Esophagus muscularis mucosa (tissue), 4 donors: ENCODE measurements at places on chromosomes 5 and 9. TPM values are rescaled to one million over a fixed set of nuclear protein-coding genes. Genes with fewer than 3 reads are reported as not detected.

GRCh38 chr9:21961569-21961968 lies 32.6 kb downstream of the CDKN2A start:
- H3K4me3 ChIP-seq, result no peak overlapping the region
- peaks cover 17% of the 10 kb centered on the region for H3K4me1 ChIP-seq
- H3K27me3 ChIP-seq, result peaks cover 22% of the 10 kb centered on the region
- H3K36me3 ChIP-seq, result no peaks in the 10 kb centered on the region
- H3K27ac ChIP-seq, result no peak overlapping the region

OR1N2 gene
- not detected for total RNA-seq

DNA sequence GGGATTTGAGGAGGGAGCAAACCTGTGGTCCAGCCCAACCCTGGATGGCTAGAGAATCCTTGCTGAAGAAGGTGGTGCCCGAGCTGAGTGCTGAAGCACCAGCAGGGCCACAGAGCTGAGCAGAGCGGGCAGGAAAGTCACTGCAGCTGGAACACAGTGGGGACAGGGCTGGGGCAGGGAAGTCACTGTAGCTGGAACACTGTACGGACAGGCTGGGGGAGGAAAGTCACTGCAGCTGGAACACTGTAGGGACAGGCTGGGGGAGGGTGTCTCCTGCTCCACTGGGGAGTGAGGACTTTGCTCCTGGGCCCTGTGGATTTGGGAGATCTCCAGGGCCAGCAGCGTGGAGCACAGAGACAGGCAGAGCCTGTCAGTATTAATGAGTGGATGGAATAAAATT lies 9.0 kb upstream of the SUSD3 start:
- peaks cover 9% of the 10 kb centered on the region for H3K4me1 ChIP-seq
- H3K27ac ChIP-seq, result no peak overlapping the region
- no peaks in the 10 kb centered on the region for H3K27me3 ChIP-seq
- no peak for DNase-seq
- no peaks in the 10 kb centered on the region for H3K36me3 ChIP-seq

DNA sequence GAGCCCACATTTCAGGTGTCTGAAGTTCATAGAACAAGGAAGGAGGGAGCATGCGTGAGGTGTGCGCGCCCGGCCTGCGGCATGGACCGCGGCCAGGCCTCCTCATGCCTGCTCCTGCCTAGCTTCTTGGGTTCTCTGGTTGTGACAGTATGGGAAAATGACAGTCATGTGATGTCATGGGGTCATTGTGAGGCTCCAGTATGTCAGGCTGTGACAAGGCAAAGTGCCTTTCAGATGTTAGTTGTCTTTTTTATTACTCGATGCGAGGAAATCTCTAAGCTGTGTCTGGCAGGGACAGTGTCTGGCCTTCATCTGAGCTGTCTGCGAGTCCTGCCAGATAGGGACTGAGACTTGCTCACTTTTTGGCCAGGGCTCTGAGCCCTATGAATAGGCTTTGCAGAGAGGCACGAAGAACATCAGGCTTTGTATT lies 13.3 kb downstream of the UCK1 start:
- DNase-seq, result no peak
- H3K4me1 ChIP-seq, result peaks cover 4% of the 10 kb centered on the region
- H3K4me3 ChIP-seq, result no peak overlapping the region
- peaks cover 92% of the 10 kb centered on the region for H3K36me3 ChIP-seq
- peak overlapping the region; percentile 16 for H3K27ac ChIP-seq

GRCh38 chr5:150665044-150665443 lies 4.0 kb downstream of the MYOZ3 start:
- H3K4me3 ChIP-seq, result no peak overlapping the region
- peaks cover 15% of the 10 kb centered on the region for H3K4me1 ChIP-seq
- no peaks in the 10 kb centered on the region for H3K27me3 ChIP-seq
- no peak for DNase-seq

DNA sequence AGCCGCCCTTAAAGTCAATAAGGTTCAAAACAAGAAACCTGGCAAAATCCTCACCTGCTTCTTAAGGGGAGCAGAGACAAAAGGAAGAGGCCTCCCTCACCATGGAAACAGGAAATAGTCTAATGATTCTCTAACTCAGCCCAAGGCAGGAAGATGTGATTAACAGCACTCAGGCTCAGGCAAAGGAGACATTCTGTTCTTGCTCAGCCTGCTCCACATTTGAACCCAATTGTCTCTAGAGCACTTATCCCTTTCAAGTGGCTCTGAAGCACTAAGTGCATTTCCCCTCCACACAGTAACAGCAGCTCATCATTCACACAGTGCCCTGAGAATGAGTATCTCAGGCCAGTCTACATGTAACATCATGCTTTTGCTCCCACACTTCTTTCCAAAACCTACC lies 72.3 kb downstream of the NIPSNAP3B start:
- DNase-seq, result no peak
- no peaks in the 10 kb centered on the region for H3K27me3 ChIP-seq
- H3K4me3 ChIP-seq, result no peak overlapping the region
- peaks cover 76% of the 10 kb centered on the region for H3K36me3 ChIP-seq
- H3K4me1 ChIP-seq, result peaks cover 17% of the 10 kb centered on the region
- H3K27ac ChIP-seq, result no peak overlapping the region

TMEM252 gene
- 0.34 TPM for total RNA-seq

GRCh38 chr9:4984171-4984620 lies 876 bp upstream of the JAK2 start:
- H3K36me3 ChIP-seq, result no peaks in the 10 kb centered on the region
- peak overlapping the region; percentile 83 for H3K4me3 ChIP-seq
- H3K4me1 ChIP-seq, result peaks cover 24% of the 10 kb centered on the region
- peak overlapping the region; percentile 96 for H3K27ac ChIP-seq
- no peaks in the 10 kb centered on the region for H3K27me3 ChIP-seq

C9orf50 gene
- total RNA-seq, result not detected

- no peak overlapping the region for H3K4me3 ChIP-seq
- H3K27ac ChIP-seq, result no peak overlapping the region
- peaks cover 26% of the 10 kb centered on the region for H3K4me1 ChIP-seq
- H3K27me3 ChIP-seq, result no peaks in the 10 kb centered on the region
- no peaks in the 10 kb centered on the region for H3K36me3 ChIP-seq
These were observed 9.4 kb downstream of the MYOZ3 start for GRCh38 chr5:150670275-150670947.

DNA sequence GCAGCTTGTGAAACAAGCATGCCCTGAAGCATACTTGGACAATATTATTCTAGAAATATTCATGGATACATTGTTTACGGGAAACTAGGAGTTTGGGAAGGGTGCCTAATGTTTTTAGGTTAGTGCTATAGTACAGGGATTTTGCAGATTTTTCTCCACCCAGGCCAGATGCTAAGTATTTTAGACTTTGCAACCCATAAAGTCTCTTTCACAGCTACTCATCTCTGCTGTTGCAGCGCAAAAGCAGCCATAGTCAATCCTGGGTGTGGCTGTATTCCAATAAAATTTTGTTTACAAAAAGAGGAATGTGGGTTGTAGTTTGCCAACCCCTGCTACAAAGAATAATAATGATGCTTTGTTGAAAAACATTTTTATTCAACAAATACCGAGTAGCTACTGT lies 106.2 kb downstream of the CEMIP2 start:
- no peaks in the 10 kb centered on the region for H3K27me3 ChIP-seq
- H3K4me1 ChIP-seq, result no peaks in the 10 kb centered on the region
- no peak for DNase-seq
- no peak overlapping the region for H3K27ac ChIP-seq

- DNase-seq, result no peak
- peaks cover 16% of the 10 kb centered on the region for H3K4me1 ChIP-seq
- H3K4me3 ChIP-seq, result no peak overlapping the region
- no peaks in the 10 kb centered on the region for H3K36me3 ChIP-seq
- no peak overlapping the region for H3K27ac ChIP-seq
These were observed 25.8 kb upstream of the F2R start for GRCh38 chr5:76690037-76690679.

DNA sequence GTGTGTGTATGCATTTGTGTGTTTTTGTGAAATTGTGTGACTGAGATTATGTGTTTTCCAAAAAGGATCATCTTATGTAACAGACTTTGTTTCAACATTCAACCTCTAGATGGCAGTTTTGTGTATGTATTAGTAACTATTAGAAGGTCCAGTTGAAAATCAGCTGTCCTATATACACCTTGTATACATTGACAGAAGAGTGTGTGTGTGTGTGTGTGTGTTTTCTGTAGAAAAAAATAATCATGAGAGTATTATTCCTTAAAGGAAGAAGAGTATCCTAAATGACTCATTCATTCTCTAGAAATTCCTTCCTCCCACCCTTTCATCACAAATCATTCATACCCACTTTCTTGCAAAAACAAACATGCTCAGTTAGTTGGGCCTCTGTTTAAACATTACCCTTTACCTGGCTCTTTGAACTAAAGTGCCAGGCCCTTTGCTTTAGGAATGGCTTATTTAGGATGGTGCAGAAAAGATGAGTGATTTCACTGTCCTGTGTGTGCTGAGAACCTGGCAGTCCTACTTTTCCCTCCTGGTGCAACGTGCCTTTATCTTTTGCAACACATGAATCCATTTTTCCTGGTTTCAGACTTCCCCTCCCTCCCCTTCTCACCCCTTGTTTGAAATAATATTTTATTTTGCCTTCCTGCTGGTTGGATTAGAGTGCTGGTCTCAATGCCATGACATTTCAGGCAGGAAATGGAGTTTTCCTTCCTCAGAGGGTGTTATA lies 152.2 kb downstream of the ARHGAP26 start:
- H3K27me3 ChIP-seq, result no peaks in the 10 kb centered on the region
- H3K4me3 ChIP-seq, result no peak overlapping the region
- H3K4me1 ChIP-seq, result peaks cover 37% of the 10 kb centered on the region
- DNase-seq, result no peak

DAB2IP gene
- total RNA-seq, result 102 TPM

SHC3 gene
- total RNA-seq, result 2.2 TPM

PCDHGC4 gene
- total RNA-seq, result 2.4 TPM

- peak overlapping the region; percentile 91 for H3K27ac ChIP-seq
- peak overlapping the region; percentile 35 for H3K4me3 ChIP-seq
- peak; percentile 97 for DNase-seq
- H3K4me1 ChIP-seq, result peaks cover 62% of the 10 kb centered on the region
- no peaks in the 10 kb centered on the region for H3K36me3 ChIP-seq
- H3K27me3 ChIP-seq, result peaks cover 26% of the 10 kb centered on the region
These were observed 31.6 kb upstream of the UBAC1 start for GRCh38 chr9:135992486-135993408.

DNA sequence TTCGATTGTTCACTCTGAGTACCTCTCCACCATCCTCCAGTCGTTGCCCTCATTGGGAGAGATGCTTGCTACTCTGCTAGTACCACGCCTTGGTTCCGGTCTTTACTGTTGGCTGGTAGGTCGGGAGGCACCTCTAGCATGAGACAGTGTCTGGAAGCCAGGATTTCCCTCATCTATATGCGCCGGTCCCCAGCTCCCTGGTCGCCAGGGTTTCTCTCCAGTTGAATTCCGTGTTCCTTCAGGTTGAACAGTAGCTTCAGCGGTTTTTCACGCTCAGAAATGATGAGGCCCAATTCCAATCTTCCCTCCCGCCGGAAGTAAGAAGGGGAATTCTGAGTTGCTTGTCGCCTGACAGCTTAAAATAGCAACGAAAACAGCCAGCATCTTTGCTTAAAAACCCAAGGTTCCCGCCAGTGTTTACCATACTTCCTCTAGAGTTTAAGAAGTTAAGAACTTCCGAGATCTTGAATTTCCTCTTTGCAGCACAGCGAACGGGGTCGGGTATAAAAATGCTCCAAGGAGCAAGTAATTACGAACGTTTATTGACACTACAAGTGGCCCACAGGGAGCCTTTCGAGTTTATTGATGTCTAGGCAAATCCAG lies 1.3 kb upstream of the ST8SIA4 start:
- peak overlapping the region; percentile 21 for H3K27ac ChIP-seq
- no peaks in the 10 kb centered on the region for H3K36me3 ChIP-seq
- peak overlapping the region; percentile 56 for H3K4me3 ChIP-seq
- H3K27me3 ChIP-seq, result no peaks in the 10 kb centered on the region

DNA sequence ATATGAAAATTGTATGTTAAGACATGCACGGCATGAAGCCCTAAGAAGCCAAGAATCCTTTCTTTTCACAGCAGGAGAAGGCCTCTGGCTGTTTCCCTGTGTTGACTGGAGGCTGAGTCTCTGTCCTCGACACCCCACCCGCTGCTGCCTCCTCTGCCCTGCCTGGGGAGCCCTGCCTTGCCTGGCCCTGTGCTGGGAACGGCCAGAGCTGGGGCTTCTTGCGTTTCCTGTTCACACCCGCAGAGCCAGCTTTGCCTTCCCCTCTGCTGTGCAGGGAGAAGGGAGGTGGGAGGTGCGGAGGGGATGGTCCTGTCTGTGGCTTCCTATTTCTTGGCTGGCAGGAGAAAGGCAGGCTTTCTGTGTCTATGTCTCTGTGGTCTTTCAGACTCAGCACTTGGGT lies 6.9 kb upstream of the GMCL2 start:
- H3K27me3 ChIP-seq, result peaks cover 20% of the 10 kb centered on the region
- no peak for DNase-seq
- H3K4me1 ChIP-seq, result no peaks in the 10 kb centered on the region
- no peaks in the 10 kb centered on the region for H3K36me3 ChIP-seq
- no peak overlapping the region for H3K4me3 ChIP-seq

EIF4E1B gene
- total RNA-seq, result not detected

DNA sequence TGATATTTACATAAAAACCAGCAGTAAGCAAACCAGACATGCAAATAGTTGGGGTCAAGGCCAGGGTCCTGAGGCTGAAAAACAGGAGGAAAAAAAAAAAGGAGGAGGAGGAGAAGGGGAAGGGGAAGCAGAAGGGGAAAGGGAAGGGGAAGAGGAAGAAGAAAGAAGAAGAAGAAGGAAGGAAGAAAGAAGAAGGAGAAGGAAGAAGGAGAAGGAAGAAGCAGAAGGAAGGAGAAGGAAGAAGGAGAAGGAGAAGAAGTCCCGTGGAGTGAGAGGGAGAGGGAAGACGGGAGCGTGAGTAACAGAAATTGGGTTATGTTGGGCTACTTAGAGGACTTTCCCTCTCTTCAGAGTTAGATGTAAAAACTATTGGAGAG lies 24.6 kb upstream of the NSG2 start:
- no peak for DNase-seq
- H3K4me1 ChIP-seq, result no peaks in the 10 kb centered on the region
- H3K36me3 ChIP-seq, result no peaks in the 10 kb centered on the region
- H3K4me3 ChIP-seq, result no peak overlapping the region

GRCh38 chr5:93794954-93795353 lies 53.6 kb upstream of the POU5F2 start:
- peaks cover 9% of the 10 kb centered on the region for H3K36me3 ChIP-seq
- H3K4me1 ChIP-seq, result no peaks in the 10 kb centered on the region
- H3K4me3 ChIP-seq, result no peak overlapping the region
- no peak for DNase-seq
- no peak overlapping the region for H3K27ac ChIP-seq
- H3K27me3 ChIP-seq, result no peaks in the 10 kb centered on the region

DNA sequence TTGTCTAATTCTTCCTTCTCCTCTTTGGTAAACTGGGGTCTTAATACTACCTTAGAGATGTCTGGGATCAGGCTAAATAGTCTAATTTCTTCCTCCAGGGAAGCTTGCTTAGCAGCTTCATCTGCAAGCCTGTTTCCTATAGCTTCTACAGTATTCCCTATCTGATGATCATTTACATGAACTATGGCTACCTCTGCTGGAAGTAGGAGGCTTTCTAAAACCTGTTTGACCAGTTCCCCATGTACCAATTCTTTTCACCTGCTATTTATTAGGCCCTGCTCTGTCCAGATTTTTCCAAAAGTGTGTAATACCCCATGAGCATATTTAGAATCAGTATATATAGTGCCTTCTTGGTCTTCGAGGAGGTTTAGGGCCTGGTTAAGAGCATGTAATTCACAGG lies 619.8 kb downstream of the HINT1 start:
- no peak overlapping the region for H3K4me3 ChIP-seq
- no peaks in the 10 kb centered on the region for H3K4me1 ChIP-seq
- no peak overlapping the region for H3K27ac ChIP-seq
- H3K27me3 ChIP-seq, result no peaks in the 10 kb centered on the region
- DNase-seq, result no peak

LCP2 gene
- 20.4 TPM for total RNA-seq

ADGRV1 gene
- total RNA-seq, result 0.57 TPM
